Panc1 (cell line): ENCODE measurements at places on chromosomes 13 and 19. TPM values are rescaled to one million over a fixed set of nuclear protein-coding genes. Genes with fewer than 3 reads are reported as not detected.

Gene CEACAM20
- total RNA-seq: not detected

- no peak for DNase-seq
These were observed 139.2 kb downstream of the ZAR1L start for GRCh38 chr13:32175943-32176342.

Gene ZNF480
- total RNA-seq: 11.5 TPM

Gene F7
- total RNA-seq: not detected

Gene LILRB3
- total RNA-seq: 0.18 TPM

Gene TNFRSF19
- 0.54 TPM for total RNA-seq

DNA sequence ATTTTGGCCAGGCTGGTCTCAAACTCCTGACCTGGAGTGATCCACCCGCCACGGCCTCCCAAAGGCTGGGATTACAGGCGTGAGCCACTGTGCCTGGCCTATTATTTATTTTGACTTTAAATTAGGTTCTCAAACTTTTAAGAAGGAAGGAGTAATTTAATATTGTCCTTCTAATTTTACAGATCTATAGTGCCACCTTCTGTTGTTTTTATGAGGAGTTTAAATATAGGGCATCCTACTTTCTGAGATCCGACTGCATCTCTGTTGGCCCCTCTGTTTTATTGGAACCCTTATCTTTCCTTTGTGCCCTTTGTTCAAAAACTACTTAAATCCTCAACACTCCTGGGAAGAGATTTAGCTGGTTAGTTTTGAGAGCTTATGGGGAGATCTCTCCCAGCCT lies 25.4 kb upstream of the ZMYM5 start:
- DNase-seq: no peak

DNA sequence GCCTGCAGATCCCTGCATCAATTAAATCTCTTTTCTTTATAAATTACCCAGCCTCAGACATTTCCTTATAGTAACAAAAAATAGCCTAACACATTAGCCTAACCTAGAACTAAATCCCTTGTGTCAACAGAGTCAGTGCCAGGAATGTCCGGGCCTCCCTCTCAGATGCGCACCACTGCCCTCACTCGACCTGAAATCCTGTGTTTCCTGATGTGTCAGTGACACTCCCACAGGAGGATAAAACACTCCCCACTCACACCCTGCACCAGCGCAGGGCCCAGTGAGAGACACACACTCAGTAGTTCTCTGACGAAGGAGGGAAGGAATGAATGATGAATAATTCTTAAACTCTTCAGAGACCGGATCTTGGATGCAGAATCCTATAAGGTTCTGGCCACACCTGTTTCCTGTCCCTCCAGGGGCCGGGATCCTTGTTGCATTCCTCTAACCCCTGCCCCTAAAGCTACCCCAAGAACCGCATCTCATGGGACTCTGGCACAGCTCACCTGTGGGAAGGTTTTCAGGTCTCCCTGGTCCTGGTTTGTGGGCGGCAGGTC lies 3.1 kb downstream of the CEACAM3 start:
- DNase-seq: no peak

DNA sequence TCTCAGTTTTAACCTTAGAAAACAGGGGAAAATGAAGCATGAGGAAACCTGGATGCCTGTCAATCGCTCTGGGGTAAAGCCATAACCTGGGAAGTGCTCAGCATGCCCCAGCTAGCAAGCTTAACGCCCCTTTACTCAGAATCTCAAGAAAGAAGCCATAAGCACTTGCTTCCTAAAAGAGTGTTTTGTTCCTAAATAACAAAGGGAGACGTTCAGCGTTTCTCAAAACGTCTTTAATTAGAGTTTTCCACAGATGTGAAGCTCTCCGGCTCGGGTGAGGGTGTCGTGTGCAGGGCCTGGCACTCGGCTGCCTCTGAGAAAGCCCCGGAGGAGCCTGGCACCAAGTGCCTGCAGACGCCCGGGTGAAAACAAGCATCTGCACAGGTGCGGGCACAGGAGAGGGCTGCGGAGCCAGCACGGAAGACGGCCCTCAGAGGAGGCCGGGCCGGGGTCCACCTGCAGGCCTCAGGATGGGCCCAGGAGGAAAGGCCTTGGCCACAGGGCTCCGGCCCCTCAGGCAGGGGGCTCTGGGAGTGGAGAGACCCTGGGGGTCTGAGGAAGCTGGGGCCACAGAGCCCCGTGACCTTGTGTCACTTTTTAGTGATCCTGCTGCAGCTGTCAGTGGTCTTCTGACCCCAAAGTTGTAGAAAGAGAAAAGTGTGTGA lies 6.2 kb downstream of the GAS6 start:
- no peak for DNase-seq

Gene PSG6
- total RNA-seq: not detected

Gene PSG7
- total RNA-seq: not detected

Gene TPTE2
- not detected for total RNA-seq

Gene KASH5
- total RNA-seq: not detected
